Bone marrow (tissue), 2 donors: ENCODE measurements at places on chromosomes 13 and 19.

- no peak for DNase-seq
Measured at GRCh38 chr19:14168259-14168972, 32.0 kb upstream of the ASF1B start.

DNA sequence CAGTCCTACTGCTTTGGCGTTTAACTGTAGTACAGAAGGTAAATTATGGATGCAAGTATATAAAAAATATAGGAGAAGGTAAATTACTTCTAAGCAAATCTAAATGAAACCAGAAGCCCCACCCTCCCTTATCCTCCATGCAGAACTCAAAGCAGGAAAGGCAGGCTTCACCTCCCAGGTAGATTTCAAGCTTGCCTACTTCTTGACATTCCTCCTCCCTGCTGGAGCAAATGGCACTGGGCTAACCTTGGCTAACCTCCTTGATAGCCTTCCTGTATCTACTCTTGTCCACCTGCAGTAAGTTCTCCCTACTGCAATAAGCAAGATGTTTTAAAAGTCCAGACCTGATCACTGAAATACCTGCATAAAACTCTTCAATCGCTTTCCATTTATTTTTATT lies 396.0 kb downstream of the IRS2 start:
- DNase-seq: no peak

DNA sequence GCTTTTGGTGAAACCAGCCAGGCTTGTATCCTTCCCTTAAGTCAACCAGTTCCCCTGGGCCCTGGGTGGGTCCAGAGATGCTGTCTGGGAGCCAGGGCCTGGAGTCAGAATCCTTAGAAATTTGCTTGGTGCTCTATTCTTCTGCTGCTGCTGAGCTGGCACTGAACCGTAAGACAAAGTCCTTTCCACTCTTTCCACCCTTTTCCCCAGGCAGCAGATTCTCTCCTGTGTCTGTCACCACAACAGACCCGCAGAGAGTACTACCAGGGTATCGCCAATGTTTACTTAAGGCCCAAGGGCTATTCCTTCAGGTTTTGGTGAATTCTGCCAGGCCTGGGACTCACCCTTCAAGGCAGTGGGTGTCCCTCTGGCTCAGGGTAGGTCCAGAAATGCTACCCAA lies 12.2 kb downstream of the IFT88 start:
- no peak for DNase-seq

- DNase-seq: no peak
Measured at GRCh38 chr19:54431255-54431838, 16.1 kb downstream of the TTYH1 start.

DNA sequence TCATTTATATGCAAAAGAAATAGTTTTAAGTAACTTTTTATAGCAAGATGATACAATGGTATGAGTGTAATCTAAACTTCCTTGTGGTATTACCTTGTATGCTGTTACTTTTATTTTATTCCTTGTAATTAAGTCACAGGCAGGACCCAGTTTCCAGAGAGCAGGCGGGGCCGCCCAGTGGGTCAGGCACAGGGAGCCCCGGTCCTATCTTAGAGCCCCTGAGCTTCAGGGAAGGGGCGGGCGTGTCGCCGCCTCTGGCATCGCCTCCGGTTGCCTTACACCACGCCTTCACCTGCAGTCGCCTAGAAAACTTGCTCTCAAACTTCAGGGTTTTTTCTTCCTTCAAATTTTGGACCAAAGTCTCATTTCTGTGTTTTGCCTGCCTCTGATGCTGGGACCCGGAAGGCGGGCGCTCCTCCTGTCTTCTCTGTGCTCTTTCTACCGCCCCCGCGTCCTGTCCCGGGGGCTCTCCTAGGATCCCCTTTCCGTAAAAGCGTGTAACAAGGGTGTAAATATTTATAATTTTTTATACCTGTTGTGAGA lies 10.2 kb downstream of the PLPPR3 start:
- no peak for DNase-seq

- no peak for DNase-seq
Measured at GRCh38 chr13:85618521-85618920, 180.7 kb downstream of the SLITRK6 start.

- no peak for DNase-seq
Measured at GRCh38 chr13:66659701-66660467, 570.3 kb downstream of the PCDH9 start.

DNA sequence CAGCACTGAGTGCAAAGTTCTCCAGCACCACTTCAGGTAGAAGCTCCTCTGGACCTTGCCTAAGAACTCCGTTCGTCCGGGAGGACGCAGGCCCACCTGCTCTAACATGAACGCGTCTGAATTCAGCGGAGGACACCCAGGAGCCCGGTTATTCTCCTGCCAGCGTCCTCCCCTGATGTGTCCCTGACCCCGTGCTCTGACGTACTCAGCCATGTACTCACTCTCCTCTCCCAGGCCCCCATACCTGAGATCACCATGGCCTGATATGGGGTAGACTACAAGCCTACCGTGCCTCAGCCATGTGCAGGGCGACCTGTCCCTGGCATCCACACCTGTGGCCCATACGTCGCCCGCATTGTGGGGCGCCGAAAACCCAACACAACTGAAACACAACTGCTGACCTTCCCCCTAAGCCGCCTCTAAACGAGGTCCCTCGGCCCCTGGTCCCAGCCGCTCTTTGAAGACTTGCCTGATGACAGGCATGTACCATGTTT lies 744 bp upstream of the ZNF584 start:
- no peak for DNase-seq

GRCh38 chr19:14814982-14815652 lies 19.9 kb downstream of the OR7A5 start:
- no peak for DNase-seq

DNA sequence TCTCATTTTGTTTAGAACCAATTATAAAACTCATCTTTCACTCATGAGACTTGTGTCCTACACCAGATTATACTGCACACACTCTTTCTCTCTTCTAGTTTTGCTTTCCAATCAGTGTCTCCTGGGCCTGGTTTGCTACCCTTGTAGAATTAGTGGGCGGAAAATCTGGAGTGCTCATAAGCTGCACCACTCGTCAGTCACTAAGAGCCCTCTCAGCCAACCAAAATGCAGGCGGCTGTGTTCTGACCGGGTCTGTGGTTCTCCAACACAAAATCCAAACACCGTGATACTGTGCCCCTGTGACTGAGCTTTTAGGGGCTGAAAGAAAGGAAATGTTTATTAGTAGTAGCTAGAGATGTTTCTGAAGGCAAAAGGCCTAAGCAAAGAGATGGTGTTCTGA lies 83.7 kb upstream of the OBI1 start:
- no peak for DNase-seq

DNA sequence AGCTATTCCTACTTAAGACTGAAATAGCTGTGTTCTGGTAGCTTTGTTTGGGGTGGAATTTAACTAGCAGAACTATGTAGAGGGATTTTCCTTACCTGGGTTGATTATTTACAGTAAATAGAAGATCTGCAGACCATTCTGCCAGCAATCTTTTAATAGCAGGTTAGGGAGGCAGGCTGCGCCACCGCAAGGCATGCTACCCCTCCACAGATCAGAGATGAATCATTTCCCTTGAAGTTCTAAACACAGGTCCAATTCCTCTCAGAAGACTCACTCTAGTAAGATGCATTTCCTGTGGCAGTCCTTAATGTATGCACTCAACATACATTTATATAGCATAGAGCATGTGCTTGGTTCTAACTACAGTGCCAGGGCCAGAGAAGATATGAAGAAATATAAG lies 109.0 kb downstream of the TNFRSF19 start:
- no peak for DNase-seq

GRCh38 chr19:14516048-14516534 lies 2.1 kb downstream of the DNAJB1 start:
- no peak for DNase-seq

DNA sequence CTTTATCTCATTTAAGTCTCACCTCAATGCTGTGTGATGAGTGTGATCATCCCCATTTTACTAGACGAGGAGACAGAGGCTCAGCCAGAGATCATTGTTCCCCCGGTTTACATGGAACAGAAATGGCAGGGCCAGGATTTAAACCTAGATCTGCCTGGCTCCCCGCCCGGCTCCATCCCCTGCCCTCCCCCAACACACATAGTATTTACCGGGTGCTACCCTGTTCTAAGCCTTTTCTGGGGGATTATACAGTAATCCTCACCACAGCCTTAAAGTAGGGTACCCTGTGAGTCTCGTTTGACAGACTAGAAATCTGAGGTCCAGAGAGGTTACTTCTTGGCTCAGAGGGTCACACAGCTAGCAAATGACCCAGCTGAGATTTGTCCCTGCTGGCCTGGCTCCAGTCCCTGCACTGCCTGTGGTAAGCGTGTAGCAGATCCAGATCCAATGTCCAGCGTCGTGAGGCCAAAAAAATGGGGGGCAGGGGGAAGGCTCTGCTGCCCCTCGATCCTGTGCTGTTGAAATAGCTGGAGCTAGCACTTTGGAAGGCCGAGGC lies 3.8 kb upstream of the KLC3 start:
- no peak for DNase-seq

GRCh38 chr13:45320876-45321629 lies 19.9 kb downstream of the TPT1 start:
- peak; percentile 21 for DNase-seq

GRCh38 chr13:112891477-112892401 lies 77.3 kb upstream of the MCF2L start:
- no peak for DNase-seq

DNA sequence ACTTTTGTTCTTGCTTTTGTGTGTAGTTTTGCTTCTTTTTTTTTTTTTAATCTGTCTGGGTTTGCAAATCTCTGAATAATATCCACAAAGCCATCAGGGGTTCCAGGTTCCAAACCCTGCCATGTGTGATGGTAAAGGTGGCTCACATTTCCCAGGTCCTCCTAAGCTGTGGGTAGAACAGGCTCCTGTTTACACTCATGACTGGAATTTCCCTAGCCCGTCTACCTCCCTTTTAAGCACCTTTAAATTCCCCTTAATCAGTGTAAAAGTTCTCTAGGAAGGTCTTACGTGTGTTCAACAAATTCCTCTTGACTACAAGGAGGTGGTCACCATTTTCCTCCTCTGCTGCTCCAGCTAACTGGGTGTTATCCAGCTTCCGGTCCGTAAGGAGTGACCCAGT lies 62.8 kb downstream of the EFNB2 start:
- no peak for DNase-seq

DNA sequence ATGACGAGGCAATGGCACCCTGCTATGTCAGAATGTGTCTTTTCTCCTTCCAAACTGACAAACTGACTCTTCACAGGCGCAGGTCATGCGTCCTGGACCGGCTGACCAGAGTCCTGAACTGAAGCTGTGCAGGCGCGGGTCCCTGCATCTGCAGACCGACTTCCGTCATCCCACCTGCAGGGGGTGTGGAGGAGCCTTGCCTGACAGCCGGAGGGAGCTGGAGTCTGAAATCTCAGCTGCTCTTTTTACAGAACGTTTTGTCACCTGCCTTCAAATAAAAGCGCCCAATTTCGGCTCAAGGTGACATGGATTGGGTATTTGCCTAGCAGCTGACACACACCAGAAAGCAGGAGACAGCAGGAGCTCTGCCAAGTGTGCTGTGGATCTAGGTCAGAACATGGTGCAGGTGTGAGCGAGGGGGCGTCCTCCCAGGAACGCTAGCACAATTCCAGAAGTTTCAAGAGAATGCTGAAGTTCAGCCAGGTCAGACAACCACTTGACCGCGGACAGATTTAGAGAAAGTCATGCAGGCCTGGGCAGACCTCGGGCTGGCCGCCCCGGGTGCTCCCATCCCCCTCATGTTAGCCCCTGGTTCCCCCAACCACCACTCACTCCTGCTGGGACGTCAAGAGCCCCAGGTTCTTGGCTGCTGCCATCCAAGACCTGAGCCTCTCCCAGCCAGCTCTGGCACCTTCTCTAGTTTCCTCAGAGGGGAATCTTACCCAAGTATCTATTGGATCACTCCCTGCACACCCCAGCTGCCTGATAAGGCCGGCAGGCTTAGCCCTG lies 32.8 kb downstream of the ELL start:
- DNase-seq: no peak

- no peak for DNase-seq
Measured at GRCh38 chr19:6987850-6988249, 33.4 kb downstream of the MBD3L2B start.

DNA sequence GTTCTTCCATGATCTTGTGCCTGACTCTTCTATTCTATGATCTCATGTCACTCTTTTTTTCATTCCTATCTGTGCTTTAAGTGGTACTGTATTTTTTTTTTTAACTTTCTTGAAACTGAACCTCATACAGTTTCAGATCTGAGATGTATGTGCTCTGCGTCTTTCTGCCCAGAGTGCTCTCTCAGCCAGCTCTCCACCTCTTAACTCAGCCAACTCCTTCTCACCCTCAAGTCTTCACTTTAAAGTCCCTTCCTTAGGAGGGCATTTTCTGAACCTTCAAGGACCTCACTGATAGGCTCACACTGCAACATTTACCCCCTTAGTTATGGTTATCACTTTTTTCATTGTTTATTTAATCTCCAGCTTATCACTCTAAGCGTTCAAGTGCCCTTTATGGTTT lies 158.7 kb downstream of the IRS2 start:
- no peak for DNase-seq

DNA sequence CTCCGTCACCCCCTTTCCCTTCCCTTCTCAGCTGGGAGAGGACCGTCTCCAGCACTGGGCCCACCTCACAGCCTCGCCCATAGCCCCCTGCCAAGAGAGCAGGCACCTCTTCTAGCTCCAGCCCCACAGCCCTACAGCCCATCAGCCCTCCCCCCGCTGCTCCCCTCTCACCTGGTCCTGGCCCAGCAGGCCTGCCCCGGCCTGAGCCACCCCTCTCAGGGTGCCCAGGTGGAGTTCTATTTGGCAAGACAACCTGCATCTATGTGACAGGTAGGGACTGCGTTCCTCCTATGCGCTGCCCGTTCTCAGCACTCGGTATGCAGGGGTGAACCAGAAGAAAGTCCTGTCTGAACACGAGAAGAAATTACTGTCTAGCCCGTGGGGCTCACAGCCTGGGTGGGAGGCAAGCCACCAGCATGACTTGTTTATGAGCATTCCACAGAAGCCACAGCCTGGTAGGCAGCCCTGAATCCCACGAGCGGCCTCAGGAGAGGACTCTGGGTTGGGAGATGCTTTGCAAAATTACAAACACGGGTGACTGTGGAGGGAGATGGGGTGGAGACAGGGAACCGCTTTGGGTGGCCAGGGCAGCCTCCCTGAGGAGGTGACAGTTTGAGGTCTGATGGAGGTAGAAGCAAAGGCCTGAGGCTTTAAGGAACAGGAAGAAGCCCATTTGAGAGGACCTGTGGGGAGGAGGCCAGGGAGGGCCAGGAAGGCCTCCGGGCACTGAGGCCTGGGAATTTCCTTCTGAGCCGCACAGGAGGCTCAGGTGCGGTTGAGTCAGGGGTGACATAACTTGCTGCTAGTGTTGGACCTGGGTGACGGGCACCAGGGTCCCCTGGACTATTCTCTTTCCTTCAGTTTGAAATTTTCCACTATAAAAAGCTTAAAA lies 1.2 kb upstream of the PLEKHF1 start:
- no peak for DNase-seq
